NB4 (cell line): ENCODE measurements at places on chromosomes 2 and 18.

DNA sequence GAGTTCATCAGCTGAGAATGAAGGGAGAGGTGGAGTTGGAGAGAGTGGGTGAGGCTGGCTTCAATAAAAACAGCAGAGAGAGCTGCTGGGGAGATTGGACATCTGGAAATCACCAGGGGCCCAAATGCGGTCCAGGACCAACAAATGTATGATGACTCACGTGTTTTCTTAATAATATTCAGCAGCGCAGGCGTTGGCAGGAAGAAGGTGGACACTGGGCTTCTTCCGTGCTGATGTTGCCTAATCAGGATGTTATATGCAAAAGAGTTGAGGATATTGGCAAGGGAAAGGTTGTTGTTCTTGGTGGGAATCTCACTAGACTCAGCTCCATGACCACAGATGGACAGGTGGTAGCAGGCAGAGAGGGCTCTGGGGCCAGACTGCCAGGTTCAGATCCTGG is 12.8 kb upstream of the PLA2R1 start:
- no peak for DNase-seq

DNA sequence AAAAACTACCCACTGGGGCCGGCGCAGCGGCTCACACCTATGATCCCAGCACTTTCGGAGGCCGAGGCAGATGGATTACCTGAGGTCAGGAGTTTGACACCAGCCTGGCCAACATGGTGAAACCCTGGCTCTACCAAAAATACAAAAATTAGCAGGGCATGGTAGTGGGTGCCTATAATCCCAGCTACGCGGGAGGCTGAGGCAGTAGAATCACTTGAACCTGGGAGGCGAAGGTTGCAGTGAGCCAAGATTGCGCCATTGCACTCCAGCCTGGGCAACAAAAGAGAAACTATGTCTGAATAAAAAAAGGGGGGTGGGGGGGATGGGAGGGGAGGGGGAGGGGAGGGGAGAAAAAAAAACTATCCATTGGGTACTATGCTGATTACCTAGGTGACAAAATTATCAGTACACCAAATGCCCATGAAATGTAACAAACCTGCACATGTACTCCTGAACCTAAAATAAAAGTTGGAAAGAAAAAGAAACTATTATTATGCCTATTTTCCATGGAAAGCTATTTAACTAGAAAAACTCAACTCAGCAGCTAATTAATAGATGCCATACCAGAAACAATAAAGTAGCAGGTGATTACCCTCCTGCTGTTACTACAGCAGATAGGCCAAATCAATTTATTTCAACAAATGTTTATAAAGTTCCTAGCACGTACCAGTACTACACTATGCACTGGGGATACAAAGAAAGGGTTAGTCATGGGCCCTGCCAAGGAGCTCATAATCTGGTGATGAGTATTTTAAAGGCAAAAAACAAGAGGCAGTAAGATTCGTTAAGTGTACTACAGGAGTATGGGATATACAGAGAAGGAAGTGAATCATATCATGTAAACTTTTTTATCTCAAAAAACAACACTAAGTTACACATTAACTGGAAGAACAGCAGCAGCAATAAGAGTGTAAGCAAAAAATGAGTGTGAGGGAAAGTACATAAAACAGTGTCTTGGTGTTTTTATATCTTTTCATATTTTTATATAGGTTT is 112.8 kb upstream of the SLC39A10 start:
- peak; percentile 56 for DNase-seq

DNA sequence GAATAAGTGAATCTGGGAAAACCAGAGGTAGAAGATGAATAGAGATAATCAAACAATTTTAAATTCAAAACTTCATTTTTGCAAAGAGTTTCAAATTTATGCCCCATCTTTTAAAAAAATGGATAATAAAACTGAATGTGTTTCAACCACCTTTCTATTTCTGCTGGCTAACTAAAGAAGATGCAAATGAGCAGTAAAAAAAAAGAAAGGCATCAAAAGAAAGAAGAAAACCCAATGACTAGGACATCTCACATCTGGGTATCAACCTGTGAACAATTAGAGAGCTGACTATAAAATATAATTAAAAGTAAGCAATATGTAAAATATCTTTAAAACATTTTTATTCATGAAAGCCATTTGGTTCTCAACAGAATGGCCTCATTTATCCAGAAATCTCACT is 2.5 kb downstream of the PGAP1 start:
- no peak for DNase-seq

GRCh38 chr18:2049986-2050385 is 521.3 kb downstream of the METTL4 start:
- peak; percentile 81 for DNase-seq

- no peak for DNase-seq
Measured at GRCh38 chr2:188677142-188677541, 297.0 kb upstream of the COL3A1 start.

DNA sequence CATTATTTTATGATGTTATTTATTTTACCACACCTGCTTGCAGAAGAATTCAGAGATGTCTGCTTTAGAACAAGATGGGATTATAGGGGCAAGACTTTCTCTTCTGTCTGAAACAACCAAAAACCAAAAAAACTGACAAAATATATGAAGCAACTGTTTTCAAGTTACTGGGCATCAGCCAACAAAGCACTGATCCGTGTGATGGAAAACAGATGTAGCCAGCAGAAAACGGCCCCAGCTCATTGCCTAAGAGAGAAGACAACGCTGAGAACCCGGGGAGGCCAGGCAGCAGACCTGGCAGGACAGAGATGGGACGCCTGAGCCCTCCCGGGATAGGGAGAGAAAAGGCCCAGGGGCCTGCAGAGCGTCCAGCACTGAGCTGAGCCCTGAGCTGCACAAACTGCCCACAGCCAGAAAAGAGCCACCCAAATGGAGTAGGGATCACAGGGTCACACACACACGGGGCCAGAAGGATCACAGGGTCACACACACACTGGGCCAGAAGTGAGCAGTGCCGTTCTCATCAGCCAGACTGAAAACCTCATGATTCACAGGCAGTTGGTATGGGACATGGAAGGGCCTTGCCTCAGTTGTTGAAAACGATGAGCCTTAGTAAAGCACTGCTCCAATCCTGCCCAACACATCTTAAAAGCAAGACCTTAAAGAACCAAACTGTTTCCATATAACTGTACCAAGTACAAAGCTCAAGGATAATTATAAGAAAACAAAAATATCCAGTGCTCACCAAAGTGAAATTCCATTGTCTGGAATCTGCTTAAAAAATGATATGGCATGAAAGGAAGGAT is 12.1 kb downstream of the PXDN start:
- DNase-seq = no peak

DNA sequence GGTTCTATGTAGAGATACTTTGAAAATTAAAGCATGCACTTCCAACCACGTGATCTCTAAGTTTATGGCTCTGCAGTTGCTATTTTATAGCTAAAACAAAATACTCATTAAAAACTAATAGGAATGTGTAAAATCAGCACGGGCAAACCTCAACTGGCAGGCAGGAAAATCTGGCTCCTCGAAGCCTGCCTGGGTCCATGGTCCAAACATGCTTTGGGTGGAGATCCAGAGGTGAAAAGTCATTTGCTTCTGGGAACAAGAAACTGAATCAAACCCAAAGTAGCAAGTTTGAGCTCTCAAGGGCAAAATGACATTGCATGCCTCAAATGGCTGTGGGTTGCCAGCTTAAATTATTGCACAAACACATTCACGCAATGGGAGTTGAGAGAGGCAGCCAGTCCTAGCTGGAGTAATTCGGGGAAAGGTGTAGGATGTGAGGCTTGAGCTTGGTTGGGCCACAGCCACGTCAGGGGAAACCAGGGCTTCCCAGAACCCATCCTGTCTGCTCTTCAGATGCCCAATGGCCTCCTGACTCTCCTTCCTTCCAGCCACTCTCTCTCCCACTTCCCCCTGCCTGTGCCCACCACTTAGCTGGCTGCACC is 75.2 kb upstream of the LCLAT1 start:
- DNase-seq = no peak

DNA sequence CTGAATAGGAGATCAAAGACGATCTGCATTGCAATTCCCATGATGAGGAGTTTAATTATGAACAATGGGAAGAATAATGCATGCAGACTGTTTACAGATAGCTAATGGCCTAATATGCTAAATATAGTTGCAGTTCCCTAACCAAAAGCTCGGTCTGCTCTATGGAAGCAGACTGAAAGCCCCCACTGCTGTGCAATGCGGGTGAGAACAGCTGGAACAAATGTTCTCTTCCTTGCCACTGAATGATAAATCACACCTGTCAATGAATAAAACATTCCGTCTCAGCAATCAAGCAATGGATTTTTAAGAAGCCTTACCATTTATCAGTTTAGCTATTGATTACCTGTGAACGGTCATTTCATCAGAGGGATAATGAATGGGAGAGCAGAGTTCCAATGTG is 704.5 kb upstream of the RAB6C start:
- no peak for DNase-seq

GRCh38 chr2:109497463-109497862 is 116.3 kb downstream of the SEPTIN10 start:
- no peak for DNase-seq

DNA sequence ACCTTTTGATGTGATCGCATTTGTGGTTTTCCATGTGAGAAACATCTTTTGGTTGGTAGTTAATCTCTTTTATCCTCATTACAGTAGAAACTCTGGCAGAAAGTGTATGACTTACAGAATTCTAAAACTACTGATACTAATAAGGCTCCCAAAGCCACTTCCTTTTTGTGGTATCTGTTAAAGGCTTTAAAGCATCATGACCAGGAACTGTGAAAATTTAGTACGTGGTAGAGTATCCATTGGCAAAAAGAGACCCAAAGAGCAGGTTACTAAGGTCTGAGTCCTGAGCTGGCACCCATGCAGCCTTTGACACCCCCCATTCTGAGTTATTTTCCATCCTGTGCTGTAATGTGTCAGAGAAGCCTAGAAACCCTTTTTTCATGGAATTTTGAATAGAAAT is 94.5 kb downstream of the DPP4 start:
- DNase-seq = peak; percentile 15

GRCh38 chr18:45121146-45121545 is 440.5 kb downstream of the SETBP1 start:
- DNase-seq = no peak

DNA sequence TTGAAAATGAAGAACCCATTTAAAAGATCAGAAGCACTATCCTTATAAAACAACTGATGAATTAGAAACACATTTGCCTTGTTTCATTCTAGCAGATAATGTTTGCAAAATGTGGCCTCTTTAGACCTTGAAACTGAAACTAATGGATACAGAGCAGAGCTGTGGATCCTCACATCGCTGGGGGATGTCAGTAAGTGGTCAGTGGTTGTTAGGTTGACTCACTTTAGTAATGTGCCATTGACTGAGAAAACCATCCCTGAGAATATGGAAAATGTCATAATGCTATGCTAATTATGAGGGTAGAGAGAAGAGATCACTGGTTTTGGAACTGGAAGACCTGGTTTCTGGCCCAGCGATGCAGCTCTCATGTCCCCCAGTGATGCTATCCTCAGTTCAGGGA is 176.7 kb downstream of the MYO1B start:
- DNase-seq = no peak

- peak; percentile 75 for DNase-seq
Measured at GRCh38 chr18:11859903-11860407, 8.7 kb downstream of the CHMP1B start.

DNA sequence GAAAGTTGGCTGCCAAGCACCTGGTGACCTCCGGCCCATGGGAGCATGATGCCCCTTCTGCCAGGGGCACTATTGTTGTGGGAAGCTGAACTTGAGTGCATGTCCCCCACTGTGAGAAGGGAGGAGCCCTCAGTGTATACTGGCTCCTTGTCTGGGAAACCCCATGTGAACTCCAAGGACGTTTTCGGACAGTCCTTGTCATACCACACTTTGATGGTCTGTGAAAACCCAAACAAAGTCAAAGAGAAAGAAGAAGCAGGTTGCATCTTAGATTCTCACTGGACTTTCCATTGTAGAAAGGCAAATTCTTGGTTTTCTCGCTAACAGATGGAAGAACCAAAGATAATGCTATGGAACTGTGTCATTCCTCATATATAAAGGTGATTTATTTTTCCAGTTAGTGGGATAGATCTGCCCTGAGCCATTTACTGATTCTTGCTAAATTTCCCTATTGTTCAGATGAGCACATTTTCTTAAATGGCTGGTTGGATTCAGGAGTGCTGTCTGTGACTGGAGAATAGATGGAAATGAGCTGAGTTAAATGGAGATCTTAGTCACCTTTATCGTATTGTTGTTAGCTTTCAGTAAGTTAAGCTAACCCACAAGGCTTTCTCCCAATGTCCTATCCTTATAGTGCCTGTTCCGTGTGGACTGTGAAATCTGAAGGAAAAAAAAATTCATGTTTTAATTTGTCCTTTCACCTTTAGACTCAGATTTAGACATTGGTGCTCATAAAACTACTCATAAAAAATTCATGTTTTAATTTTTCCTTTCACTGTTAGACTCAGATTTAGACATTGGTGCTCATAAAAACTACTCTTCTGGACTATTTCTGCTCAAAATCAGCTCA is 166.6 kb downstream of the ACTR3 start:
- no peak for DNase-seq

DNA sequence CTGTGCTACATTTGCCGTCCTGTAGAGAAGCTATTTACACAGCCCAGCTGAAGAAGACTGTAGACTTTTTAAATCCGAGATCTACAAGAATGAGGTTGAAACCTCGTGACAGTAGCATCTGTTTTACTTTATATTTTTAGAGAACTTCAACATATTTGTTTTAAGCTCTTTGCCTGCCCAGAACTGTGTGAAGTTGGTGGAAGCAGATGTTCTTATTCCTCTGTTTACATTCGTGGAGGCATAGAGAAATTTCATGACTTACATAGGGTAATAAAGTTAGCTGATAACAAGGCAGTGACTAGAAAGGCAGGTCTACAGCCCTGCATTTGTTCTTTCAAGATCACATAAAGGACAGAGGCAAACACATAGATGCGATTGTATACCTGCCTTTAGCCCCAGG is 47.0 kb upstream of the MAP3K20 start:
- DNase-seq = no peak

DNA sequence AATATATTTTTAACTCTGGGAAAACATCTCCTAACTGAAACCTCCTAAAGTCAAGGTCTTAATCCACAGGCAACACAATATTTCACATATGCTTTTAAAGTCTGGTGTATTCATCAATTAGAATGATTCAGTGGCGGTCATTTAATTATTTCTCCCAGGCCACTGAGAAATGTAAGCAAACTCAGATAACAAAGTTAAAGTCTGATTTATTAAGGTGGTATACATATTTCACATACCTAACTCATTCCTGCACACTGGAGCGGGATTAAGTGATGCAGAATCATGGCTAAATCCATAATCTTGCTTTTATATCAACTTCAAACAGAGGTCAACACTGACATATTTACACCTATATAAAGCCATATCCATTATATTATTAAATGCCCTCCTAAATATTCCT is 43.7 kb downstream of the FRZB start:
- no peak for DNase-seq

GRCh38 chr18:46343456-46343855 is 239.3 kb downstream of the HAUS1 start:
- no peak for DNase-seq
